ENCODE measurements at places on chromosomes 7 and 10.
A peak's percentile ranks its signal among the peaks of the same experiment; 100 is the strongest.

DNA sequence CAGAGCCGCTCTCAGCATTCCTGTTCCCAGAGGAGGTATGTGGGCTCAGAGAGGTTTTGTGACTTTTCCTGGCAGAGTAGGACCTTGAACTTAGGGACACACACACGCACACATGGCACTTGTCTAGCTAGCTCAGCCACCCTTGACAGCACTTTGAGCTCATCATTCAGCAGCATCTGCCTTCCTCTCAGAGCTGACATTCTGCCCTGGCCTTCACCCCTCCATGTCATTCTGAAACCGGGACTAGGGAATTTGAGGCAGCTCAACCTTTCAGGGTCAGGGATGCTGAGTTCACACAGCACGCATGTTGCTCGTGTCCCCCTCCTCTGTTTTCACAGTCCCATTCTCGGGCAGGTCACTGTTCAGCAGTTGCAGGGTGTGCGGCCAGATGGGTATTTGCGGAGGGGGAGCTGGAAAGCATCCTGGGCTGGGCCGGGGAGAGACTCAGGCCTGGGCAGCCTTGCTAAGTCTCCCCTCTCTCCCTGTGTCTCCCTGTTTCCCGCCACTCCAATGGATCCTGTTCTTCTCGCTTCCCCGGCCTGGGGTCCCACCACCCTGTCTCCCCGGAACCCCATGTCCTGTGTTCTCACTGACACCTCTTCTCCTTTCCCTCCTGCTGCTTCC is 78.0 kb downstream of the COL13A1 start:
- no peaks in the 10 kb centered on the region for H3K36me3 ChIP-seq
- H3K4me1 ChIP-seq, result no peaks in the 10 kb centered on the region
- no peak overlapping the region for H3K4me3 ChIP-seq

DNA sequence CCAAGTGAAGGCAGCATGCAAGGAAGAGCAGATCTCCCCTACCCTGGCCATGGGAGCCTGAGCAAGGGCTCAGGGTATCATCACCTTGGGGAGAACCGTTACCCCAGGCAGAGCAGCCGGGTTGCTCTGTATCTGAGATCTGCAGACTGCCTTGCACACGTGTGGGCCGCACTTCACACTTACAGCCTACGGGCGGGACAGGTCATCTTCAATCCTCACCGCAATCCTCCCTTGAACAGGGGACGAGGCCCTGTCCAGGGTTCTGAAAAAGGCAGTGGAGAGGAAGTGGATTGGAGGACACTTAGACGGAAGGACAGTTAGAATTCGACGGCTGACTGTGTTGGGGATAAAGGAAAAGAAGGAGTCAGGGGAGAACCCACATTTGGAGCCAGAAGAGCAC is 51.4 kb downstream of the NPS start:
- H3K36me3 ChIP-seq, result no peaks in the 10 kb centered on the region
- H3K27ac ChIP-seq, result no peak overlapping the region
- no peak for DNase-seq
- no peaks in the 10 kb centered on the region for H3K27me3 ChIP-seq
- H3K4me1 ChIP-seq, result no peaks in the 10 kb centered on the region

DNA sequence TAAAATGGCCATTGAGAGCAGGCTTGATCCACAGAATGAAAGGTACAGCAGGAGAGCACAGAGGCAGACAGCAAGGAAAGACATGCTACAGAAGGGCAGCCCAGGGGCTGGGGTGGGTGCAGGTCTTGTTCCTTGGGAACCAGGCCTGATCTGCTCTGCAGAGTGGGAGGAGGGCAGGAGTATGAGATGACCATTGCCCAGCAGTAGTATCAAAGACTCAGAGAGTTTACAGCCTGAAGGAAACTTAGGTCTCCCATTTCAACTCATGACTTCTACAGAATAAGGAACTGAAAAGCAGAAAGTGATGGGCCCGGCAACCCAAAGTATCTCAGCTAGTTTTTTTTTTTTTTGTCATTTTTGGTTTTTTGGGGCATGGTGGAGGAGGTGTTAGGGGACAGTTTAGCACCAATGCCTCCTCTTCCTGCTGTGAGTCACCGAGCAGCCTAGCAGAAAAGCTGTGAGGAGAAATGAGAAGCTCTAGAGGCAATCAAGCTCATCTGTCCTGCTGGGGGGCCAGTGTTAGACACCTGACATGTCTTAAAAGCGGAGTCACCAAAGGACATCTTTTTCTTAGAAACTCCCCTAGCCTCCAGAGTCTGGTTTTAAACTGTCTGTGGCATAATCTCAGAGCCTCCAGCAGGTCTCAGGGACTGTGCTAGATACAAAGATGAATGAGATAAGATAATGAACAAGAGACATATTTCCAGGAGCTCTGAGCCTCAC is 34.3 kb upstream of the HERPUD2 start:
- peaks cover 15% of the 10 kb centered on the region for H3K4me1 ChIP-seq
- no peaks in the 10 kb centered on the region for H3K36me3 ChIP-seq
- no peaks in the 10 kb centered on the region for H3K27me3 ChIP-seq

GRCh38 chr7:3082831-3083230 is 39.2 kb upstream of the CARD11 start:
- H3K36me3 ChIP-seq, result no peaks in the 10 kb centered on the region
- H3K4me1 ChIP-seq, result no peaks in the 10 kb centered on the region
- no peaks in the 10 kb centered on the region for H3K27me3 ChIP-seq
- no peak for DNase-seq
- H3K4me3 ChIP-seq, result no peak overlapping the region

DNA sequence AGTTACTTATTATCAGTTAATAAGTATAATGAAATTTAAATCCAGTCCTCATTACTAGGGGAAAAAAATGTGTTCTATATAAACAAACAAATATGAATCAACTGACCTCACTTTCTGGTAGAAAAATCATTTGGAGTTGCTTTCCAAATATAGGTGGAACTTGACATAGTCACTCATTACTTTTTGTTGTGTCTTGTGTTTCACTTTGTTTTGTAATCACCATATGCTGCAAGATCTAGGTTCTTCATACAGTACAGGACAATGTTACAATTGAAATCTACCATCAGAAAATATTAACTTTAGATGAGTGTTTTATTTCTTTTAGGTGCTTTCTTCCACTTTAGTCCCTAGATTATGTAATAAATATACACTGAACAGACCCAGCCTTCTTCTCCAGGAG is 16.9 kb downstream of the TFEC start:
- no peaks in the 10 kb centered on the region for H3K36me3 ChIP-seq
- no peak overlapping the region for H3K27ac ChIP-seq
- H3K27me3 ChIP-seq, result no peaks in the 10 kb centered on the region
- H3K4me1 ChIP-seq, result no peaks in the 10 kb centered on the region

DNA sequence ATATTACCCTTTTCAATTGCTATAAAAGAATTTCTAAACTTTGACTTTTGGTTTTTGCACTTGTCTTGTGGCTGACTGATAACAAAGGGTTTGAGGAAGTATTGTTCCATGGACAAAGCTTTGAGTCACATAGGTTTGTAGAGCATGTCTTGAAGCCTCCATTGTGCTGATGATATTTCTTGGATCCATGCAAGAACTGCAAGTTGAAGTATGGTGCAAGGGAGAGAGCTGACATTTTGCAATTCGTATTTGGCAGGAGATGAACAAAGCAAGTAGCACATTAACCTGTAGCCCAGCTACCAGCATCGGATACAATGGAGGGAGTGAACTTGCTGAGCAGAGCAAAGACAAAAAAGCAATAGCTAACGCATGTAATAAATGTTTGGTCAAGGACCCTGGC is 23.4 kb downstream of the MGAM2 start:
- H3K36me3 ChIP-seq, result no peaks in the 10 kb centered on the region
- H3K27ac ChIP-seq, result no peak overlapping the region
- no peaks in the 10 kb centered on the region for H3K4me1 ChIP-seq
- H3K4me3 ChIP-seq, result no peak overlapping the region
- no peak for DNase-seq
- no peaks in the 10 kb centered on the region for H3K27me3 ChIP-seq

- peak overlapping the region; percentile 68 for H3K27ac ChIP-seq
- H3K36me3 ChIP-seq, result no peaks in the 10 kb centered on the region
- DNase-seq, result peak; percentile 86
- H3K4me3 ChIP-seq, result peak overlapping the region; percentile 14
- no peaks in the 10 kb centered on the region for H3K27me3 ChIP-seq
- H3K4me1 ChIP-seq, result peaks cover 30% of the 10 kb centered on the region
Observed at GRCh38 chr10:73887294-73888039, 13.1 kb upstream of the CAMK2G start.

DNA sequence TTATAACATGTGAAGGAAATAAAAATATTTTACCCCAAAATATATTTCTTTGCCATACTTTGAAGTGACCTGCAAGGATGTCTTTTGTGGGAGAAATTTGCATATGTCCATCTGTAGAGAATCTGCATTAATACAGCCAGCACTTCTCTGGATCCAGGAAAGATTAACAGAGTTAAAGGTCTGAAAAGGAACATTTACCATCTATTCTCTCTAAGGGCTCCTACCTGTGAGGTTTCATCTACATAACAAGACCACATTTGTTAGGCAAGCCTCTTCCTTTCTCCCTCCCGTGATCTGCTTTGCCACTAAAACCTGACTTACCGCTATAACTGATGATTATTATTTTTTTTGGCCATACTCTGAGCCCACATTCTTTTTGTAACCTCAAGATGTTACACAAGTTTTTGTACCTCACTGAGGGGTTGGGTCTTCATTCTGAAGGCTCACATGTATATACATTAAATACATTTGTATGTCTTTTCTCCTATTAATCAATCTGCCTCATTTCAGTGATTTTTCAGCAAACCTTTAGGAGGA is 129.4 kb downstream of the AKR1D1 start:
- no peaks in the 10 kb centered on the region for H3K27me3 ChIP-seq
- no peak overlapping the region for H3K4me3 ChIP-seq
- no peak overlapping the region for H3K27ac ChIP-seq
- DNase-seq, result no peak

DNA sequence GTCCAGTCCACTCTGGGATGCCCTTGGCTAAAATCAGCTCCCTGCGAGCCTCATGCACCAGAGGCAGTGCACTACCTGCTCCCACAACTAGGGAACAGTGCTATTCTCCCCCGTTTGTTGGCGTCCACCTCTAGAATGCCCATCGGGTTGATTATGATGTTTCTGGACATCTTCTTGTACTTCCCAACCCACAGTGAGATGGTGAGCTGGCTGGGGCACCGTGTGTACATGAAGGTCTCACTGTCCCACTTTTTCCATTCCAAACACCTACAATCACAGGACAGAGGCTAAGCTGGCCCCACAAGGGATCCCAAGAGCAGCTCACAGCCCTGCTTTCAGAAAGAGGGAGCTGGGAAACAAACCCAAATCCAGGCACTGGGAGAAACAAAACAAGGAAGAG is 126.2 kb upstream of the ZNF92 start:
- H3K27me3 ChIP-seq, result no peaks in the 10 kb centered on the region
- no peak for DNase-seq
- H3K4me1 ChIP-seq, result no peaks in the 10 kb centered on the region
- H3K4me3 ChIP-seq, result no peak overlapping the region

DNA sequence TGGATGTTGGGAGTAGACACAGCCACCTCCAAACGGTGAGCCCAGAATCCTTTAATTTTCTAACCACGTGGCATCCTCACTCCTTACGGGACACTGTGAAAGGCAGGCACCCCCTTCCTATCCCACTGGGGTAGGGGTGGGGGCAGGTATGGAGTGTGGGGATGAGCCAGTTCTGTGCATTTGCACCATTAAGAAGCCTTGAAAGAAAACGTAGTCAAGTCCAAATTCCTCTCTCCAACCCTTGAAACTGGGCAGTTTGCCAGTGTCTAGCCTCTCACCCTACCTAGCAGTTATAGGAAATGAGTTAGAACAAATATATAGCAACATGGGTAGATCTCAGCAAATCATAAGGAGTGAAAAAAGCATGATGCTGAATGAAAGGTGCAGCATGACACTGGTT is 92.4 kb upstream of the LEP start:
- H3K4me3 ChIP-seq, result no peak overlapping the region
- no peaks in the 10 kb centered on the region for H3K4me1 ChIP-seq
- no peak overlapping the region for H3K27ac ChIP-seq
- peaks cover 12% of the 10 kb centered on the region for H3K27me3 ChIP-seq

GRCh38 chr10:28677888-28678686 is 766 bp downstream of the BAMBI start:
- peak overlapping the region; percentile 63 for H3K4me3 ChIP-seq
- peaks cover 18% of the 10 kb centered on the region for H3K4me1 ChIP-seq
- H3K27ac ChIP-seq, result no peak overlapping the region
- DNase-seq, result no peak
- H3K36me3 ChIP-seq, result no peaks in the 10 kb centered on the region

DNA sequence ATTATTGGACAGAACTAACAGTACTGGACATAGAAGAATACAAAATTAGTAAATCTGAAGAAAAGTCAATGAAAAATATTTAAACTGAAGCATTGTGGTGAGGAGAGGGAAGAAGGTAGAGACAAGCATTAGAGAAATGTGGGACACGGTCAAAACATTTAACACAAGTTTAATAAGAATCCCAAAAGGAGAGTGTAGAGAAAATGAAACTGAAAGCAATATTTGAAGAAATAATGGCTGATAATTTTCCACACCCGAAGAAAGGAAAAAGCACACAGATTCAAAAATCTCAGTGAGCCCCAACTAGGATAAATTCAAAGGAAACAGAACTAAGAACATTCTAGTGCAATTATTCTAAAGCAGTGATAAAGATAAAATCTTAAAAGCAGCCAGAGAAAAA is 126.4 kb upstream of the LRRTM3 start:
- no peak for DNase-seq
- H3K4me1 ChIP-seq, result peaks cover under 1% of the 10 kb centered on the region
- no peak overlapping the region for H3K4me3 ChIP-seq
- H3K36me3 ChIP-seq, result no peaks in the 10 kb centered on the region
- no peak overlapping the region for H3K27ac ChIP-seq

GRCh38 chr7:154984601-154985188 is 18.2 kb downstream of the PAXIP1 start:
- no peaks in the 10 kb centered on the region for H3K36me3 ChIP-seq
- no peak overlapping the region for H3K4me3 ChIP-seq
- no peaks in the 10 kb centered on the region for H3K27me3 ChIP-seq

- no peak overlapping the region for H3K27ac ChIP-seq
- no peak overlapping the region for H3K4me3 ChIP-seq
- no peaks in the 10 kb centered on the region for H3K27me3 ChIP-seq
- DNase-seq, result no peak
- H3K4me1 ChIP-seq, result no peaks in the 10 kb centered on the region
Observed at GRCh38 chr7:101784292-101785127, 32.9 kb upstream of the CUX1 start.

GRCh38 chr7:156309016-156309620 is 331.5 kb upstream of the RNF32 start:
- no peaks in the 10 kb centered on the region for H3K27me3 ChIP-seq
- DNase-seq, result no peak
- H3K27ac ChIP-seq, result no peak overlapping the region
- H3K4me3 ChIP-seq, result no peak overlapping the region
- no peaks in the 10 kb centered on the region for H3K4me1 ChIP-seq
- no peaks in the 10 kb centered on the region for H3K36me3 ChIP-seq

DNA sequence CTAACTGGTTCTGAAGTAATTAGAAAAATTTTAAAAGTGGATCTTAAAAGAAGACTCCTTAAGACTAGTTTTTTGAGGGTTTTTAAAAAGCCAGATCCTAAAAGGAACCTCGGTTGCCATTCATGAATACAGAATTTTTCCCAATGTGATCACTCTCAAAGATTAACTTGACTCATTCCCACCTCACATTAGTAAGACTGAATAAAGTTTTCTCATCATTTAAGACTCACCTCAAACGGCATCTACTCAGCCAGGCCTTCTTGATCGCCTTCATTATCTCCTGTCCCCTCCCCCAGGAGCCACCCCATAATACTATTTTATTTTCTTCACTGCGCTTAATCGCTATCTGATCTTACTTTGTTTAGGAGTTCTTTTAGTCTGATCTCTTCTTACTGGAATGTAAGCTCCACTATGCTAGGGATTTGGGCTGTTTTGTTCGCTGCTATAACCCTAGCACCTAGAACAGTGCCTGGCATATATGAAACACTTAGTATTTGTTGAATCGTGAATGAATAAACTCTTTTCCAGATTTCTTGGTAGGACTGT is 55.9 kb upstream of the PCGF5 start:
- H3K27me3 ChIP-seq, result no peaks in the 10 kb centered on the region
- H3K4me3 ChIP-seq, result peak overlapping the region; percentile 73
- peak overlapping the region; percentile 96 for H3K27ac ChIP-seq
- DNase-seq, result no peak

Measured in gastrocnemius medialis (tissue), 4 donors.